Uterus (tissue), 4 donors: ENCODE measurements at places on chromosomes 16 and 17. TPM values are rescaled to one million over a fixed set of nuclear protein-coding genes. Genes with fewer than 3 reads are reported as not detected.

The CCT6B gene
- 8.8 TPM for total RNA-seq

- DNase-seq, result no peak
- H3K36me3 ChIP-seq, result no peaks in the 10 kb centered on the region
- no peaks in the 10 kb centered on the region for H3K4me1 ChIP-seq
- no peaks in the 10 kb centered on the region for H3K27me3 ChIP-seq
- no peak overlapping the region for H3K4me3 ChIP-seq
These were observed 4.6 kb downstream of the GAN start for GRCh38 chr16:81319221-81319912.

- no peaks in the 10 kb centered on the region for H3K4me1 ChIP-seq
- H3K27ac ChIP-seq, result no peak overlapping the region
- DNase-seq, result no peak
- H3K27me3 ChIP-seq, result no peaks in the 10 kb centered on the region
These were observed 21.9 kb downstream of the USP7 start for GRCh38 chr16:8941718-8942344.

DNA sequence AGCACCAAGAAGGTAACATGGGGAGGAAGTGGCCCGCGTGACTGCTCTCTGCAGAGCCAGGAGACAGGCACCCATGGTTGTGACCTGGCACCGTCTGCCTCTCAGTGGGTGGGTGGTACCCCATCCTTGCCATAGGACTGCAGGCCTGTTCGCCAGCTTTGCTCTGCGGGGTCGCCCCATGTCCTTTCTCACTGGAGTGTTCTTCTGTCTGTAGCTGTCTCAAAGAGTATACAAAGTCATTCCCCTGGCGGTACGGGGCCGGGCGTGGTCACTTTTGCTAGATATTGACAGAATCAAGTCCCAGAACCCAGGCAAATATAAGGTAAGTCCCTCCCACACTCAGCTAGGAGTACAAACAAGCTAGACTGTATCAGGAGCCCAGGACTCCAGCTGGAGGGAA is 6.0 kb downstream of the TBC1D26 start:
- DNase-seq, result no peak
- no peaks in the 10 kb centered on the region for H3K36me3 ChIP-seq
- H3K27me3 ChIP-seq, result no peaks in the 10 kb centered on the region
- no peaks in the 10 kb centered on the region for H3K4me1 ChIP-seq
- no peak overlapping the region for H3K27ac ChIP-seq
- no peak overlapping the region for H3K4me3 ChIP-seq
